ENCODE measurements at places on chromosomes 13 and 19.
A peak's percentile ranks its signal among the peaks of the same experiment; 100 is the strongest.

DNA sequence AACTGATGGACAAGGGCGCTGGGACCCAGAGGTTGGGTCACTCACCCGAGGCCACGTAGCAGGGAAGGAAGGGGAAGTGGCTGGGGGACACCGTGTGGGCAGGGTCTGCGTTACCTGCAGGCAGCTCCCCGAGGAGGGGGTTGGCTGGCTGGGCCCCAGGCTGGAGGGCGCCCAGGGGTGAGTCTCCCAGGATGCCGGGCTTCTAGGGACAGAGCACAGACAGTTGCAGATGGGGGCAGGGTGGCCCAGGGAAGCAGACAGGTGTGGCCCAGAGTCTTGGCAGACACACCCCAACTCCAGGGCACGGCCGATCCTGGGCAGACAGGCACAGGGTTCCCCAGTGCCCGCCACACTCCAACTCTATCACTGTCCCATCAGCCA is 5.6 kb upstream of the FDX2 start:
- no peak for DNase-seq

DNA sequence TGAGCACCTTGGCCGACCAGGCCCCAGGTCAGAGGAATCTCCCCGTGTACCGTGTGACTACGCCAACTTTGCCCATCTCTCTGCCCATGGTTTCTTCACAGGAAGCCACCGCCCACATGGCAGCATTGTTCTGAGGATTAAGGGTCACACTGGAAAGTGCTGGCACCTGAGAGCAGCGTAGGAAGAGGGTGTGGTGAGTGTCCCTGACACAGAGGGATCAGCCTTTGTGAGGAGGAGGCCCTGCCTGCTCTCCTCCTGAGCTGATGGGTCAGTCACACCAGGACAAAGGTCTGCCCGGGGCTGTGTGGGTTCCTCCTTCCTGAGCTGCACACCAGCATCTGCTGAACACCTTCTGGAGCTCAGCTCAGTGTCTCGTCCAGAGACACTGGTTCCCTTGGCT is 32.2 kb upstream of the SLC15A1 start:
- no peak for DNase-seq

GRCh38 chr13:24680921-24681604 is 855 bp downstream of the ATP12A start:
- DNase-seq = no peak

- no peak for DNase-seq
These were observed 20.4 kb upstream of the FAM216B start for GRCh38 chr13:42760951-42761350.

GRCh38 chr19:772730-773436 is 22.0 kb downstream of the MISP start:
- peak; percentile 58 for DNase-seq

- DNase-seq = no peak
These were observed 31.6 kb upstream of the TFDP1 start for GRCh38 chr13:113552786-113553434.

DNA sequence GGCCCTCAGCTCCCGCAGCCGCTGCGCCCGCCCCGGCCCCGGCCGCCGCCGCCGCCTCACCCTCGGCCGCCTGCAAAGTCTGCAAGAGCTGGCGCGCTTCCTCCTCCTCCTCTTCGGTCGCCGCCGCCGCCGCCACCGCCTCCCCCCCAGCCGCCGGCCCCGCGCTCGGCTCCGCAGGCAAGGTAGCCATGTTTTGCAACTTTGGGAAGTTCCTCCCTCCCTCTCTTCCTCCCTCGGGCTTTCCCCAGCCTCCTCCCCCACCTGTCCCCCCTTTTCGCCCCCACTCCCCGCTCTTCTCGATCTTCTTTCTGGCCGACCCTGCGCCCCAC is 433 bp downstream of the SIX5 start:
- no peak for DNase-seq

- no peak for DNase-seq
These were observed 574.2 kb downstream of the PCDH9 start for GRCh38 chr13:66655847-66656454.

DNA sequence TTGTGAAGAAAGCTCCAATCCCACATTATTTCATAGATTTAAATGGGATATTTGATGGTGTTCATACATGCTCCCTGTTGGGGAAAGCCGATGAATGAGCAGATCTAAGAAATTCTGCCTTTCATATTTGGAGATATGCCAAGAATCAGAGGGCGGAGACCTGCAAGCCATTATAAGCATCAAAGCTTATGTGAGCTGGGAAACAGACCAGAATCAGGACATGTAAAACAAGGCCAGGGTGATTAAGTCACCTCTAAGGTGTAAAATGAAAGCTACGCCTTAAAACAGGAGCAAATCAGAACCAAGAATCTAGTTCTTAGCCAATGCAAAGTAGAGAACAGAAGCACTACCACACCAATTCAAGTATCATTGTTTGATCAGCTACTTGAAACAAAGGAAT is 392.4 kb downstream of the DCT start:
- no peak for DNase-seq

DNA sequence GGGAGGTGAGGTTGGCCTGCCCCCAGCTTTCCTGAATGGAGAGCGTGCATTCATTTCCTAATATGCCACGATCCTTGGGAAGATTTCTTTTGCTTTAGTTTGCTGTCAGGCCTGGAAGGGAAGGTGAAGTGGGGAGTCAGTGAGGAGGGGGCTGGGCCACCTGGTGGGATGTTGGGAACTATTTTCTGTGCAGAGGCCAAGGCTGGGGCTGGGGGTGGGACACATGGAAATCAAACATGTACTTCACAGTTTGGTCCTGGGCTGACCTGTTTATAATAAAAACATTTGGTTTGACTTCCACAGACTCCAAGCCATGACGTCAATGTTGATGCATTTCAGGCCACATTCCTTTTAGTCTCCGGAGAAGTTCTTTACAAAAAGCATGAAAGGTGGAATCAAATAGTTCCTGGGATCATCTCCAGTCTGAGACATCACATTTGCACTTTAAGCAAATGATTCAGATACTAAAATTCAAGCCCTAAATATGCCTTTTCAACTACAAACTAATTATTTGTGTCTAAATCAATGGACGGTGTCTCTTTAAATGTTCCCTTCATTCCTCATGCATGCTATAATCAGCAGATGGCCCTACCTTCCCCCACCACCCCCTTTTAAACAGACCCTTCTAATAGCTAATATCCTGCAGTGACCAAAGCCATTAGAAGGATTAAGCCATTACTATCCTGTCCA is 41.5 kb upstream of the MEDAG start:
- DNase-seq = peak; percentile 11

DNA sequence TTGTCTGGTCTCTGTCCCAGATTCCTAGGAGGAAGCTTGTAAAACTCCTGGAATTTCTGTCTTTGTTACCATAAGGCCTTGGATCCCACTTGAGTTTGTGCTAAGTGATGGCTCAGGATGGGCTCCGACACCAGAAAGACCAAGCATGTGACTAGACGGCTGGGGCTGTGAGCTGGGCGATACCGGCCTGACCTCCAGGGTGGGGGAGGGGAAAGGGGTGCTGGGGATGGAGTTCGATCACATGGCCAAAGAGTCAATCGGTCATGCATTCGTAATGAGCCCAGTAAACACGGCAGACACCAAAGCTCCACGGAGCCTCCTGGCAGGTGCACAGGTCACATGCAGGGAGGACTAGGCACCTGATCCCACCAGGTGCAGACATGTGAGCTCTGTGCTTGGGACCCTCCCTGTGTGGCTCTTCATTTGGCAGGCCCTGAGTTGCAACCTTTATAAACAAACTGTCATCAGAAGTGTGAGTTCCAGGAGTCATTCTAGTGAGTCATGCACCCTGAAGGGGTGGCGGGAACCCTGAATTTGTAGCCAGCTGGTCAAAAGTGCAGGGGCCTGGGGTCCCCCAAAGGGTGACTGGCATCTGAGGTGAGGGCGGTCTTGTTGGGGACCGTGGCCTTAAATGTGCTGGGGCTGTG is 27.1 kb downstream of the ELAVL1 start:
- no peak for DNase-seq

DNA sequence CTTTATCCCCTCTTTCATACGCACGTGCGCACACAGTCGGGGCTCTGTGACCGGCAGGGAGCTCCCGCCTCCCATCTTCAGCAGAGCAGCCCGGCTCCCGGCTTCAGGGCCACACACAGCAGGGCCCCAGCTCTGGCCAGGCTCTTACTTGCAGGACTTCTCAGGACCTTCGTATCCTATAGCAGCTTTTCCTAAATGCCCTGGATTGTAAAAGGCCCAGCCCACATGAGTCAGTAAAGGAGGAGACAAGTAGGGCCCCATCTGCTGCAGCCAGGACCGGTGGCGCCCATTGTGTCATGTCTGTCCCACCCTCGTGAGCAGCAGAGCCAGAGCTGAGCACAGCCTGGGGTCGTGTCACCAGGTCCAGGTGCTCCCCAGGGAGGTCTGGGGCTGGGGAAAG is 107.6 kb upstream of the VSTM2B start:
- no peak for DNase-seq

Data from cerebellar cortex (tissue), 1 donor.